ENCODE measurements at places on chromosomes 5 and 9.

GRCh38 chr9:81069923-81070322 is 619.4 kb downstream of the TLE1 start:
- DNase-seq, result no peak

- no peak for DNase-seq
Observed at GRCh38 chr5:124234022-124234769, 512.2 kb downstream of the ZNF608 start.

DNA sequence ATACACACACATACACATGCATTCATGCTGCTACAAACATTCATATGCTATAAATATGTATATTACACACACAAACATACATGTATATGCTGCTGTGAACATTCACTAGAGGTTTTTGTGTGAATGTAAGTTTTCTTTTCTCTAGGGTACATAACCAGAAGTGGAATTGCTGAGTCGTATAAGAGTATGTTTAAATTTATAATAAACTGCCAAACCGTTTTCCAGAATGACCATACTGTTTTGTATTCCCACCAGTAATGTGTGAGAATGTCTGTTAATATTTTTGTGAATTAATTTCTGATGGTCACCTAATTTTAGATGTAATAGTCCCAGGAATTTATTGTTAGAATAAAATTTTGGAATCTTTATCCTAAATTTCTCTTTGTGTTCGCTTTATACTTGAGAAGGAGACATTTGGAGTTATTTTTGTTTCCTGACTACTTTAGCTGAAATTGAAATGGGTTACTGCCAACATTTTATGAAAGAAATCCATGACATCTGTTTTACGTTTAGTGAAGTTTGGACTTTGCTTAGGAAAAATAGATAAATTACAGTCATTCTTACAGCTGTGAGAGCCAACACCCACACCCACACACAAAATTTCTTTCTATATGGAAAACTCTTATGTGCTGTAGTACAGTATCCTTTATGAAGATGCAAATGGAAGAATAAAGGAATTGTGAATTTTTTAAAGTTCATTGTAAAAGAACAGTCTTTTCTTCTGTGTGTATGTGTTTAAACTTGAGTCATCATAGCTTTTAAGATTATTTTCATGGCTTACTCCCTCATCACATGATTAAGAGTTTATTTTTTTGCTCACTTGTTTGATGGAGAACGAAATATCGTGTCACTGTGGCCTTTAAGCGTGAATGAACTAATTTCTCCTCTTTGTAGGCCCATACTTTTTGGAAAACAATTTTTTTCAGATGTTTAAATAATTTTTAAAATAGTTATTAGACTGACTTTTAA is 24.3 kb downstream of the CENPP start:
- DNase-seq, result no peak

DNA sequence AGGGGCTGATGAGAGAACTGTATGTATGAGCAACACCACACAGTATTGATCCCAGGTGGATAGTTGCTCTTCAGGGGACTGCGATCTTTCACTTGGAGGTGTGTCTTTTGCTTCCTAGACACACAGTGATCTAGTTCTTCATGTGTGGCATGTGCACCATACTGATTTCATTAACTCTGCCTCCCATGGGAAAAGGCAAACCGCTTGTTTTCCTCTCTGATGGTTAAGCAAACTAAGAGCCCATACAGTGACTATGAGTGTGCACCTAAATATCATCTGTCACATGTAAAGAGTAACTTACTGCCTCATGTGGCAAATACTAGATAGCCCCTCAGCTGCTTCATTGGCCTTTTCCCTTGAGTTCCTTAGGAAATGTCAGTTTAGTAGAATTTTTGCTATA is 147.3 kb downstream of the TLE4 start:
- DNase-seq, result no peak

DNA sequence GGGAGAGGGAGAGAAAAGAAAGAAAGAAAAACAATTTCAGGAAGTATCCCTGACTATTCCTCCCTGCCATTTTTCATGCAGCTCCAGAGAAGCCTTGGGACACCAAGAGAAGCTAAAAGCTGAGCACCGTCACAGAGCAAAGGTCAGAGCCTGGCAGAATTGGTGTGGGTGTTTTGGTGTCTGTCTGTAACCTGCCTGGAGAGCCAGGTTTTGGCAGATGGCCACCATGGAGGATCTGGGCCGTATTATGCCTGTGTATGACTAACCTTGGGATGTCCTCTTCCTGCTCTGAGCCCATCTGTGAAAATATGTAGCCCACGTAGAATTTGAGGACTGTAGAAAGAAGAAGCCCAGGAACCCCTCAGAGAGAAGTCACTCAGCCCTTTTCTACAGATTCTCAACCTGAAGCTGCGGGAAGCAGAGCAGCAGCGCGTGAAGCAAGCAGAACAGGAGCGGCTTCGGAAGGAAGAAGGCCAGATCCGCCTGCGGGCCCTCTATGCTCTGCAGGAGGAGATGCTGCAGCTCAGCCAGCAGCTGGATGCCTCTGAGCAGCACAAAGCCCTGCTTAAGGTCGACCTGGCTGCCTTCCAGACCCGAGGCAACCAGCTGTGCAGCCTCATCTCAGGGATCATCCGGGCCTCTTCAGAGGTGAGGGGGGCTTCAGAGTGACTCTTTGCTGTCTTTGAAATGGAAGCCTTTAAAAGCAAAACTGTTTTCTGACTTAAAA is 18.8 kb downstream of the GLE1 start:
- DNase-seq, result peak; percentile 59

DNA sequence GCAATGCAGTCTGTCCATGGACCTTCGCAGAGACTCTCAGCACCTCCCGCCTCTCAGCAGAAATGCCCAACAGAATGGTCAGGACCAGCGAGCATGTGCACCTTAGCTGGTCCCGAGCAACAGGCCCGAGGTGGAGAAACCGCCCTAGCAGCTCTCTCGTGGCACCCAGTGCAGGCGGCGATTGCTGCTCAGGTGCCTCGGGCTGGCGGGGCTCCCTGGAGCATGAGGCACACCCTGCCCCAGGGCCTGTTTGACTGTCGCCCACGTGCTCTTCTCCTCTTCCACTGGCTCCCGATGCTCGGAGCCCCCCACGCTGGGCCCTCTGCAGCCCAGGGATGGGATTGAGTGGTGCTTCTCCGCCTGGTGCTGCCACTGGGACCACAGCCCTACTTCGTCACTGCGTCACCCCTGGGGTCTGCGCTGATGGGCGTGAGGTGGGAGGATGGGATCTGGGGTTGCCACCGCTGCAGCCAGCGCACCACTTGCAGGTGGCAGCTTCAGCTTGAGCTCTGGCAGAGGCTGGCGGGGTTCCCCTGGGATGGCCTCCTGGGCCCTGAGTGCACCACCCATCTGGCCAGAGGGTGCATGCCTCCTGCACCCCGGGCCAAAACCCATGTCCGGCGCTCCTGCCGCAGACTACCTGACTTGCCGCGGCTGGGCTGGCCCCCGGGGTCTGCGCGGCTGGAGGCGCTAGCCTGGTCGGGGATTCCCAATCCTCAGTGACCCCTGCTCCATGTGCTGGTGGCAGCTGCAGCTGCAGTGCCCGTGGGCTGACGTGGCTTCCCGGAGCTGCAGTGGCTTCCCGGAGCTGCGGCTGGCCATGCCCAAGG is 244.2 kb downstream of the FOXD4L6 start:
- DNase-seq, result no peak

- no peak for DNase-seq
Observed at GRCh38 chr9:28820741-28821140, 1247.5 kb upstream of the C9orf72 start.

DNA sequence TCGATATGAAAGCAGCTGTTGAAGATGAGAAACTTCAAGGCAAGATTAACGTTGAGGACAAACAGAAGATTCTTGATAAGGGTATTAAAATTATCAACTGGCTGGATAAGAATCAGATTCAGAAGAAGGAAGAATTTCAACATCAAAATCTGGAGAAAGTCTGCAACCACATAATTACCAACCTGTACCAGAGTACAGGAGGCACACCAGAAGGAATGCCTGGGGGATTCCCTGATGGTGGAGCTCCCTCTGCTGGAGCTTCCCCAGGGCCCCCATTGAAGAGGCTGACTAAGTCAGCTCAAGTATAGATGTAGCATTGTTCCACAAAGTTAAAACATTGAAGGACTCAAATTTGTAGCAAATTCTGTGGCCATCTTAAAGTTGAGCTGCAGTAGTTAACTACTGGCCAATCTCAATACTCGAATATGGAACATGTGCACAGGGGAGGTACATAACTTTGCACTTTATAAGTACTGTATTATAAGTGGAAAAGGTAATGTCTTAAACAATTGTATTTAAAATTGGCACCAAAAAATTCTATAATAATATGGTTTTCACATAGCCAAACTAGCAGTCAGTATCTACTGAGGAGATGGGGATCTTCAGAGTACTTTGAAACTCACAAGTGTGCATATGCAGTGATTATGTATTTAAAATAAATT is 237.5 kb downstream of the CHSY3 start:
- no peak for DNase-seq

DNA sequence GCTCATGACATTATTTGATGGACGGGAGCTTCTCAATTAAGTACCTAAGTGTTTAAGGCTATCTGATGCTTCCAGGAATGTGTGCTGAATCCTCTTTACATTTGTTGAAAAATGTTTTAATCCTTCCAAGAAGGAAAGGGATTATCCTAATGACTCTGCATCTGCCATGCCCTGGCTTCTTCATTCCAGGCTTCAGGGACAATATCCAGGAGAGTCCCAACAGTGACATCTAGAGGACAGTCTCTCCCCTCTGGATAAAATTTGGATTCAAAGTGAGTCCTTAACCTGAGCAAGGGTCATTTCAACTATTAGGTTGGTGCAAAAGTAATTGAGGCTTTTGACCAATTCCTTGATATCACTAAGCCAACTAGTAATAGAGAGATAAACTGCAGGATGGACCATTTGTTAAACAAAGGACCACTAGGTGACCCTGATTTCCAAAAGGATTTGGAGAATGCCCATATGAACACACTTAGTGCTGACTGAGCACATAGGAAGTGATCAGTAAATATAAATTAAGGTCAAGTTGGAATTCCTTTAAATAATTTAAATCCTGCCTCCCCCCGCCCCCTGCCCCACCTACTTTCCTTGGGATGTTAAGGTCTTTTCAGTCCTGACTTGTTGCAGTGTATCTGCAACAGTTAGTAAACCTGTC is 19.1 kb downstream of the TNFSF8 start:
- no peak for DNase-seq

DNA sequence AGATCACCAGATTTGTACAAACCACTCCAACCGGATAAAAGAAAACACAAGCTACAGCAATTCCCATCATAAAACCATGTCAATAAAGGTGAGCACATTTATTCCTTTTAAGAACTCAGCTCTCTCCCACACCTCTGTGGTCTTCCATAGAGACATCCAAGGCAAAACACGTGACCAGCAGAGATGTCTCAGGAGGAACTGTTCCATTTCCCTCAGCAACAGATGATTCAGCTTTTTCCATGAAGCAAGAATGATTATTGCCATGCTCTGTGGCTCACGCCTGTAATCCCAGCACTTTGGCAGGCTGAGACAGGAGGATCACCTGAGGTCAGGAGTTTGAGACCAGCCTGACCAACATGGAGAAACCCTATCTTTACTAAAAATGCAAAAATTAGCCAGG is 15.8 kb downstream of the GZMK start:
- no peak for DNase-seq

DNA sequence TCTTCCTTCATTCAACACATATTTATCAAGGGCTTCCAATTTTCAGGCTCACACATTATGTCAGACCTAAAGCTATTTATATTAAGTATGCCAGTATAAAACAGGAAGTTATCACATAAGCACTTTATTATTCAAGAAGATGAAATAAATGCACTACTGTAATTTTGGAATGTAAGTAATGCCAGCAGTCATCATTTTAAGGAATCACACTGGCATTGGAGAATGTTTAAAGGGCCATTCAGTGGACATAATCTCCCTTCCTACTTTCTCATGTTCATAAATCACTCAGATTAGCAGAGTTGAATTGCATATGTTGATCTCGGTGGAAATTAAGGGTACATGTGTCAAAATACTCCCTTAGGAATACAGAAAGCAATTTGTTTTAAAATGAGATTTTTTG is 164.4 kb downstream of the GIN1 start:
- no peak for DNase-seq

DNA sequence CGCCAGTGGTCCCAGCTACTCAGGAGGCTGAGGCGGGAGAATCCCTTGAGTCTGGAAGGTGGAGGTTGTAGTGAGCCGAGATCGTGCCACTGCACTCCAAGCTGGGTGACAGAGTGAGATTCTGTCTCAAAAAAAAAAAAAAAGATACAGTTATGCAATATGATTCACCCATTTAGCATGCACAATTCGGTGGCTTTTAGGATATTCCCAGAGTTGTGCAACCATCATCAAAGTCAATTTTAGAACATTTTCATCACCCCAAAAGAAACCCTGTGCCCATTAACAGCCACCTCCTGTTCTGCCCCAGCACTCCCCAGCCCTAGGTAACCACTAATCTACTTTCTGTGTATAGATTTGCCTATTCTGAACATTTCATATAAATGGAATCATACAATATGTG is 4.3 kb upstream of the DHFR start:
- no peak for DNase-seq

- no peak for DNase-seq
Observed at GRCh38 chr5:61000887-61001286, 55.9 kb downstream of the NDUFAF2 start.

DNA sequence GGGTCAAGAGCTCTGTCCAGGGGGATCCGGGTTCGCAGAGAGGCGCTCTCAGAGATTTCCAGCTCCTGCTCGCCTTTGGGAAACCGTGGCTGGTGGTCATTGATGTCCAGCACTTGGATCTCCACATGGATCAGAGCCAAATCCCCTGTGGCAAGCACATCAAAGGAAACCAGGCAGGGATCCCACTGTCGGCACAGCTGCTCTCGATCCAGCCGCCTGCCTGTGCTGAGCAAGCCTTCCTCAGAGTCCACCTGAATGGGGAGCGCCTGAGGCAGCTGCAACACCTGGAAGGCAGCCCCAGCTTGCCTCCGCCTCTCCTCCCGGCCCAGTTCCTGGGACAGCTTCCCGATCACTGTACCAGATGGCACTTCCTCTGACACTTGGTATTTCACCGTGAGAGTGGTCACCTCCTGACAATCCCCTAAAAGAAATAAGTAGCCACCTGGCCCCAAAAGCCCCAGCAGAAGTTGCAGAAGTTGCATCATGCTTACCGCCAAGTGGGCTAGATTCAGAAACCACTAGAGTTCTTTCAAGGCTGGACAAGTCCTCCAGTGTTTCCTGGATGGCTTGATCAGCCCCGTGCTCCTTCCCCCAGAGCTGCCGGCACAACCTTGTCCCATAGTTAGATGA is 520 bp downstream of the PCDH12 start:
- no peak for DNase-seq

DNA sequence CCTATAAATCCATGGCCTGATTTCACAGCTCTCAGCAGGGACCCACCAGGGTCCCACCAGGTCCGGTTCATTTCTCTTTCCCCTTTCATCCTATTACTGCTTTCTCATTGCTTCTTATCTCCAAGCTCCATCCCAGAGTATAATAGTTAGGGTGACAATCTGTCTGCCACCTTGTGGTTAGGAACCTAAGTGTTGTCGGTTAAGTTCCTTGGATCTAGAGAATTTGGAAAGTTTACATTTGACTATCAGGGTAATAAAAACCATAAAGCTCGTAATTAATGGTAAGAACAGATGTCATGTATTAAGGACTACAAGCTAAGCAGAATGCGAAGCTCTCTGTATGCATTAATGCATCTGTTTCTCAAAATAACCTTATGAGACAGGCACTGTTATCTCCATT is 259.1 kb downstream of the SH3GL2 start:
- no peak for DNase-seq

Measured in right forelimb (tissue), 1 donor.